ENCODE measurements at places on chromosomes 1 and 21. TPM values are rescaled to one million over a fixed set of nuclear protein-coding genes. Genes with fewer than 3 reads are reported as not detected.

- no peak for DNase-seq
These were observed 185.1 kb upstream of the GREM2 start for GRCh38 chr1:240797050-240797449.

DNA sequence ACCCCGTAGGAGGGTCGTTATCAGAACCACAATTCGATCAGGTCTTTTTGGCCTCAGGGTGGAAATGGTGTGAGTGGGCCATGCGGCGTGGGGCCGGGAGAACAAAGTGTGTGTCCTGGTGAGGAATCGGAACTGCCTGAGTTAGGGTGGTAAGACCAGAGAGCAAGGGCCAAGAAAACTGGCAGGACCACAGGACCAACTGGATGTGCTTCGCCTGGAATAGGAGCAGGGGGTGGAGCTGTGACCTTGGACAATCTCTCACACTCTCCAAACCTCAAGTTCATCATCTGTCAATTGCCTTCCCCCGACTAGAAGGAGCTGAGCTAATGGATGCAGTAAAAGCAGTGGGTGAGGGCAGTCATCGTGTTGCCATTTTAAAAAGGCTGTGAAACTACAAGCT lies 59.5 kb downstream of the NAV1 start:
- no peak for DNase-seq

DNA sequence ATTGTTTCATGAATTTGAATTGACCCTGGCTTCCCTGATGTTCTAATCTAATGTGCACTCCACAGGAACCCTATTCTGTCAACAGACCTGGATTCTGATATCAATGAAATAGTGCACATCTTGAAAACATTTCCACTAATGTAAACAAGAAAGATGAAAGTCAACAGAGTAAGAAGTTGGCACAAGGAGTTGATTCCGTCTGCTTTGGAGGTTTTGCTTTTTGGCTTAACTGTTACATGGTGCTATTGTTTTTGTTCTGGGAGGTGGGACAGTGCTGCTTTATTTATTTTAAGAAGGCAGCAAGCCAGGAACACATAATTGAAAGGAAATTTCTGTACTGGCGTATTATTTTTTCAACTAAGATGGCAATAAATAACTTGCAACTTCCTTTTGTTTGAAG lies 73.3 kb downstream of the LEPR start:
- DNase-seq, result no peak

The PAQR6 gene
- total RNA-seq, result 0.32 TPM

The HES4 gene
- total RNA-seq, result 7.2 TPM

The HCRTR1 gene
- total RNA-seq, result 0.18 TPM
